ENCODE measurements at places on chromosomes 1 and 21.

- no peak for DNase-seq
Measured at GRCh38 chr1:233865902-233866301, 38.6 kb upstream of the SLC35F3 start.

GRCh38 chr1:205350691-205351141, 6.0 kb downstream of the KLHDC8A start:
- DNase-seq: no peak

DNA sequence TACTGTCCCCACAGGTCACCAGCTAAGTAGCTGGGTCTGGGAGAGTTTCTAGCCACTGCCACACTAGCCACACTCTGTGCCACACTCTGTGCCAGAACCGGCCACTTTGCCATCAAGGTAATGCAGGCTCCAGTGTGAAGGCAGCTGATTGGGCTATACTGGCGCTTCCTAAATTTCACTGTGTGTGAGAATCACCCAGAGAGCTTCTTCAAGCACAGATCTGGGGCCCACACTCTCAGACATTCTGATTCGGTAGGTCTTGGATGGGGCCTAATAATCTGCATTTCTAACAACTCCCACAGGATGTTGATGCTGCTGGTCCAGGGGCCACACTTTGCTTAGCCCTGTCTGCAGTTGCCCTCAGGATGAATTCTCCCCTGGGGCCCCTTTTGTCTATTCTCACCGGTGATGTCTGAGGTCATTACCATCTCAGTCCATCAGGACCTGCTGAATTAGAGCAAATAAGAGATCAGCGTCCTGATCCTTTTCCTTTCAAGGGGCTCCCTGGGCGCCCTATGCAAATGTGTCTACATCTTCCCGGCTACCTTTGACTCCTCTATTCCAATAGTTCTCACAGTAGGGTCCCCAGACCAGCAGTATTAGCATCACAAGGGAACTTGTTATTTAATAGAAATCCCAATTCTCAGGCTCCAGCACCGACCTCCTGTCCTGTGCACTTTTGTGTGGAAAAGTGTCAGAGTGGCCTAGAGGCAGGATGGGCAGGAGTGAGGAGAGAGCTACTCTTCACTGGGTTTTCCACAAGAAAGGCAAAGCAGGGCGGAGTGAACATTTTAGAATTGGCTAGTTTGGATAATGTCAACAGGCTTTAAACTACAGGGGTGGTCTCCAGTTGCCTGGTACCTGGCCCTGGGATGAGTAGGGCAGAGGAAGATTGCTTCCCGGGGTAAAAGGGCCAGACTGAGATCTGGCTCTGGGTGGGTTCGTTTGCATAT, 24.7 kb upstream of the LRRN2 start:
- DNase-seq: no peak

GRCh38 chr1:161730050-161730564, 8.8 kb downstream of the FCRLB start:
- no peak for DNase-seq

DNA sequence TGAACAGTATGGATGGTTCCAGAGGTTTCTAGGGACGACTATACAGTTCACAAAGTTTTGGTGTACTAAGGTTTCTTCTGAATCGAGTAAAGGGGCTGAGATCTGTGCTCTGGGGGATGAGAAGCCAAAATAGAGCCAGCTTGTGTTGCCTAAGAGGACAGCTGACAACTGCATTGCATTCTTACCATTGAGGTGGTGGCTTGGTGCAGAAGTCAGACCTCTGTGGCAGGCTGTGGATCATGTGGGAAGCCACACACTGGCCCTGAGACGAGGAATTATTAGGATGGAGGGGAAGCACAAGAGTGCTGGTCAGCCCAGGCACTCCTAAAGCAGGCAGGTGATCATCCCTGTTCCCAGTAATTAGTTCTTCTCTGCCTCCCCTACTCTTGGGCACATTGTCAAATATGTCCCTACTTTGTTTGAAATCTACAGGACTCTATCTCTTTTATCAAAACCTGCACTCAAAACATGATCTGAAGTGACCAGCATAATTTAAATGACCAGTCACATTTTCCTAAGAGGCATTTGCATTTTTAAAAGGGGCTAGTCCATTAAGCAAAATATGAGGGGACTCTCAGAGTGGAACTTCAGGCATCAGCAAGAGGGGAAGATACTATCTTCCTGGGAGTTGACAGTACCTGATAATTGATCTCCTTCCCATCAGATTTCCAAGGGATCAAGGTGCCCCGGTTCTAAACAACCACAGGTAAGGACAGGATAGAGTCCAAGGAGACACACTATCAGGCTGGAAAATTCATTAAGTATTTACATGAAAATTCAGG, at the start of gene FCRLB:
Gene FCRLB (plus strand): TSS at position 589 of the 782 bp plus-strand sequence. CDS start 1,129 bp downstream, outside the sequence.
- no peak for DNase-seq

DNA sequence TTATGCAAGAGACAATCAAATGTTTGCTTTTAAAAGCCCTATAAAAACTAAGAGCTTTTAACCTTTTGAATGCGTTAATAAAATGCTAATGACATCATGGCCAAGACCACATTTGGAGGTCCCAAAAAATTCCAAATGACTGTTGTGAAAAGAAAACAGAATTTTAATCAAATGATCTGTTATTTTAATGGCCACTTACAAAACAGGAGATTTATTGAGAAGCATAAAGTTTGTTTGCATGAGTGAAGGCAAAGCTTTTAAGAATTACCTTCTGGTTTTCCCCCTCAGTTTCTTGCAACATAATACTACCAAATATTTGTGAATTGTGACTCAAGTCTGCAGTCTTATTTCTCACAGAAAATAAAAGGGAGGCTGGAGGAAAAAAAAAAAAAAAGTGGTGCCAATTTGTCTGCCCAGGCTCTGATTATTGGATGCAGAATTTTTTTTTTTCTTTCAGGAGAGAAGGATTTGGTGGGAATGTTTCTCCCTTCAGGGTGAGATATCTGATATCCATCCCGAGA, 60.7 kb downstream of the GORAB start:
- no peak for DNase-seq

DNA sequence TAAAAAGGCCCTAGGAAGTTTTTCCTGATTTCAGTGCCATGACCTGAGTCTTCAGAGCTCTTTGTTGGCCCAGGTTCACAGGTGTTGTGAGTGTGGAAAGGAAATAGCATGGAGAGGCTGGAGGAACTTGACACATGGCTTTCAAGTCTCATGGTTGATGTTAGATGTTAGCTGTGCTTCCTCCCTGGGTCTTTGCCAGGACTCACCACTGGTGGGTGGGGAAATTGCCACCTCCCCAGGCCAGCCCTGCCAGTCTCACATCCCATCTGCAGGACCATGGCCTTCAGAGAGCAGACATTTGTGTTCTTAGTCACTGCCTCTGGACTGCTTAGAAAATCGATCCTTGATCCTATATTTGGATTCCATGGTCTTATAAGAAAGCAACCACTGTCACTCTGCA, 383.2 kb downstream of the DISC1 start:
- DNase-seq: no peak

GRCh38 chr1:150582371-150582770, 3.0 kb upstream of the MCL1 start:
- DNase-seq: no peak

GRCh38 chr1:178693366-178693765, 31.7 kb upstream of the RALGPS2 start:
- DNase-seq: no peak

- DNase-seq: no peak
Measured at GRCh38 chr1:208110296-208110695, 133.9 kb downstream of the PLXNA2 start.

- no peak for DNase-seq
Measured at GRCh38 chr1:232682248-232682647, 52.3 kb upstream of the SIPA1L2 start.

- DNase-seq: no peak
Measured at GRCh38 chr1:75423616-75424015, 187.3 kb downstream of the SLC44A5 start.

- DNase-seq: no peak
Measured at GRCh38 chr1:2596530-2597333, 10.2 kb downstream of the PRXL2B start.

DNA sequence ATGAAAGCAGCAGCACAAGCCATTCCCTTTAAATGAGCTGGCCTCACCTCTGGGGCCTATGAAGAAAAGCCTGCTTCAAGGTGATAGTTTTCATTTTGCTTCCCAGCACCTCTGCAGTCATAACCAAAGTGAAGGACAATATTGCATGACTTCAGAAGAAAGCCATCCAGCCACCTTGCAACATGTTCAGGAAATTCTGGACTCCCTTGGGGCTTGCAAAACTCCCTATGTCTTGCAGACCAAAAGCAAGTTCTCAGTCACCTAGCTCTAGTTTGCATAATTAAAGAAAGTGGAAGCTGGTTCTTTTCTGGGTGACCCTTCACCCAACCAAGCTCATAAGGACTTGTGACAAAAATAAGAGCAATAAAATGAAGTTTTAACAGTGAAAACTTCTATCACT, 87.6 kb downstream of the GFI1 start:
- DNase-seq: no peak

GRCh38 chr1:66078412-66078811, 285.7 kb downstream of the PDE4B start:
- no peak for DNase-seq

DNA sequence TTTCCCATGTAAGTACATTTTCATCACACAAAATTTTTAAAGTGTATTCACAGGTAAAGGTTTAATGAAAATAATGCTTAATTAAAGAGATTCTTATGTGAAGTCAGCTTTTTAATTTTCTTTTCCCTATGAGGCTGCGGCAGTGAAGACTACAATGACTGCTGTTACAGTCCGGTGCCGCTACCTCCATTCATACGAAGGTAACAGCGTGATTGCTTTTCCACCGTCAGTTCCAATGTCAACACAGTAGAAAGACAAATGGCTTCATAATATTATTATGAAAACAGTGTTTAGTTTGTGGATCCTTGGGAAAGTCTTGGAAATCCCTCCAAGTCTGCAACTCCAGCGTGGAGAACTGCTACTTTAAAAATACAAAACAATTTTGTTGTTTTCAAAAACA, 254.9 kb upstream of the NRIP1 start:
- no peak for DNase-seq

- no peak for DNase-seq
Measured at GRCh38 chr1:234584926-234585325, 25.1 kb downstream of the IRF2BP2 start.

DNA sequence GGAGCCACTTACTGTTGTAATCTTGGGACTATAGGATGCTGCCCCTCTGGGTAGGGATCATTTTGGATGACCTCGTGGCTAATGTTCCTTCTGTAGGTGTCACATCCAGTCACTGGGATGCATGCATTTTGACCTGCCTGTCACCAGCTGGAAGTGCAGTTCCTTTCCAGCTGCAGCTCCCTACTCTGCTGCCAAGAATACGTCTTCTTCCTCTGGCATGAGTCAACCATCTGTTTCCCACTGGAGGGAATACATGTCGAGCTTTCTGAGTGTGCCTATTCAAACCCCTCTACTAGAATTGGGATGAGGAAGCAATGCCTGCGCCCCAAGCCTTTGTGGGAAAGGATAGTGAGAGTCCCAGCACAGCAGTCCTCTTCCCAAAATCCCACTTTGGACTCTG, 415.5 kb upstream of the ADAMTS5 start:
- no peak for DNase-seq

- no peak for DNase-seq
Measured at GRCh38 chr1:67256291-67257172, 51.1 kb upstream of the IL12RB2 start.

- no peak for DNase-seq
Measured at GRCh38 chr1:231774719-231775335, 148.2 kb downstream of the DISC1 start.

- no peak for DNase-seq
Measured at GRCh38 chr1:230495076-230495475, 68.9 kb upstream of the PGBD5 start.

- DNase-seq: no peak
Measured at GRCh38 chr1:201146626-201147390, 7.5 kb downstream of the TMEM9 start.

DNA sequence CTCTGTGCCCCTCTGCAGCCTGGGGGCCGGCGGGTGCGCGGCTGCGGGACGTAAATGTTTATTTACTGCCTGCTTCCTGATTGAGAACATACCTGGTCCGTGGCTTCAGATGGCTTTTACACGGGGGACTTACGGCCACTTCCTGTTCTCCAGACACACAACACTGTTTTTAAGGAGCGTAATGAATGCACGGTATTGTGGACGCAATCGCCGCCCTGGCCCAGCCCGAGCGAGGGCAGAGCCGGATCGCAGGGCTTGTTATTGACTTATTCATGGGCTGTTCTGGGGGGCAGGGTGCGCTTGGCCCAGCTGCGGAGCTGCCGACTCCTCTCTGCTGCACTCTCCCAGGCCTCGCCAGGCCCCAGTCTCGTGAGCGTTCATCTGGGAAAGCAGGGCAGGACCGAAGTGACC, 52.8 kb upstream of the ACTRT2 start:
- DNase-seq: no peak

GRCh38 chr1:46242918-46243317, 4.6 kb upstream of the RAD54L start:
- no peak for DNase-seq

DNA sequence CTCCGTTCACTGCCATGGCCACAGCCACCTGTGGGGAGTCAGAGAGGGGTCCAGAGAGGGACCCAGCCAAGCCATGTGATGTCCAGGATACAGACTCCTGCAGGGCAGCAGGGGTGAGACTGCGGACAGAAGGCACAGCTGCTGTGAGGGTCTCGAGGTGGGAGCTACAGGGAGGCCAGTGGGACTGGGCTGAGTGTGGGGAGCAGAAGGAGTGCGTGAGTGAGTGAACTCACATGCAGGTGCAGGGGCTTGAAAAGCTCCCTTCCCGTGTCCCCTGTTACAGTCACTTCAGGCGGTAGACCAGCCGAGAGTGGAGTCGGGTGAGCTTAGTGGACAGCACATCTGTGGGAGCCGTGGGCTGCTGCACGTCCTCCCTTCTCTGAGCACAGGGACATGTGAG, 42.4 kb downstream of the S100B start:
- no peak for DNase-seq

- no peak for DNase-seq
Measured at GRCh38 chr1:42034426-42034825, 115.7 kb upstream of the HIVEP3 start.

DNA sequence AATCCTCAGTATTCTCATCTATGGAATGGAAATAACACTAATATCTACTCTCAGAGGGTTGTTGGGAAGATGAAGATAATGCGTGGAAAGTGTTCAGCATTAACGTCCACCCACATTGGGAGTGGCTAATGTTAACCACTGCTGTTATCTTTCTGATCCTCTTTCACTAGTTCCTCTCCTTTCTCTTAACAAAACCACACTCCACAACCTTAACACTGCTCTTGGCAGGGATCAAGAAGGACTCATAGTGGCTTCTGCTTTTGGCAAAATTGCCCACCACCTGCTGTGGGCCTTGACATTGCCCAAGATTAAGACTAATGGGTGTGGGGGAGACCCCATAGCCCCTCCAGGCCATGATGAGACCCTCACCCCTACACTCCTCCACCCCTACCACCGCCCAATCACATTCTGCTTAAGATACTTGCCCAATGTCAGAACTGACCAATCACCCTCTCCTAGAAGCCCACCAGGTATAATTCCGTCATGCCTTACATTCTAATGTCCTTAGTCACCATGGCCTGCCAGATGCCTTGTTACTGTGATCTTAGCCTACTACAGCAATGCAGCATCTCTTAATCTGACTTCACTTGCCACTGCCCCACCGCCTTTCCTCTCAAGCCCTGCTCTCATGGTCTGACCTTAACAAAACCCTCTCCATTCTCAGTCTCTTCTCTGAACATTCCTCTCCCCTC, 27.1 kb downstream of the DHCR24 start:
- no peak for DNase-seq
